Activated CD4-positive, CD25-positive, alpha-beta regulatory T cell treated with anti-CD3 and anti-CD28 coated beads, Interleukin-2, amount 50 U/mL, for 16 hours (primary cell): ENCODE measurements at places on chromosomes 2 and 18.

- no peak for DNase-seq
Observed at GRCh38 chr2:99217929-99218501, 37.0 kb downstream of the MRPL30 start.

DNA sequence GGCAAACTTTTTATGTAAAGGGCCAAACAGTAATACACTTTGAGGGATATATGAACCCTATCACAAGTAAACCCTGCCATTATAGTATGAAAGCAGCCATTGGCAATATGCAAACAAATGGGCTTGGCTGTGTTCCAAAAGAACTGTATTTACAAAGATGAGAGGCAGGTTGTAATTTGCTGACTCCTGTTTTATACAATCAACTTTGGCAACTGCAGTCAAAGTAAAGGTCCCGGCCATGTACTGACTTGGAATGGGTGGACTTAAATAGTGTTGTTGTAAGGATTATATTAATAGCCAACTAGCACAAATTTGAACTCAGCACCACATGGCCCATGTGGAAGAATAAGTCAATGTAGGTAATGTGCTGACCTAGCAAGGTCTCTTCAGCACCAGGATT, 223.4 kb downstream of the WDPCP start:
- DNase-seq, result no peak

- DNase-seq, result no peak
Observed at GRCh38 chr2:18262601-18263000, 297.9 kb downstream of the RDH14 start.

DNA sequence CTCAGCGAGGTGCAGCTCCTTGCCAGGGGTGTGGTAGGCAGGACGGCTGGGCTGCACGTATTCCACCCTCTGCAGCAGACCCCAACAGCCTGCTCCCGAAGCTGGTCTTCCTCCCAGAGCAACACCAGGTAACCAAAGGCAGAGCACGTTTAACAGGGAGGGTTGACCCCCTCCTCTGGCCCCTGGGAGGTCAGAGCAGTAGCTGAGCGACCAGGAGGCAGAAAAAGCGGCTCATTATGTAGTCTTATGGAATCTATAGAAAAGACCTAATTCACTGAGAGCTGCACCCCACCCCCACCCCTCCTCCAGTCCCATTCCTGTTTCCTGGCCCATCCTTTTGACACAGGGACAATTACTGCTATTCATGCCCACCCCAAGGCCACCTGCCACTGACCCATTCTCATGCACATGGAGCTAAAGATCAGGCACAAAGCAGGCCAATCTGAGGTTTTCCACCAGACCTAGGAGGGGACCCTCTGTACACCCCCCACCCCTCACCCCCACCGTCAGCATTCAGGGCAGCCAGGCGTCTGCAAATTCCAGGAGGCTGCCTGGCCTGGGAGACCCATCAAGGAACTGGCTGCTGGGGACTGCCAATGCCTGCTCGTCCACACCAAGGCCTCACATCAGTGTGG, 60.9 kb upstream of the FZD7 start:
- DNase-seq, result no peak

- DNase-seq, result no peak
Observed at GRCh38 chr2:189208254-189208653, 28.7 kb upstream of the COL5A2 start.

DNA sequence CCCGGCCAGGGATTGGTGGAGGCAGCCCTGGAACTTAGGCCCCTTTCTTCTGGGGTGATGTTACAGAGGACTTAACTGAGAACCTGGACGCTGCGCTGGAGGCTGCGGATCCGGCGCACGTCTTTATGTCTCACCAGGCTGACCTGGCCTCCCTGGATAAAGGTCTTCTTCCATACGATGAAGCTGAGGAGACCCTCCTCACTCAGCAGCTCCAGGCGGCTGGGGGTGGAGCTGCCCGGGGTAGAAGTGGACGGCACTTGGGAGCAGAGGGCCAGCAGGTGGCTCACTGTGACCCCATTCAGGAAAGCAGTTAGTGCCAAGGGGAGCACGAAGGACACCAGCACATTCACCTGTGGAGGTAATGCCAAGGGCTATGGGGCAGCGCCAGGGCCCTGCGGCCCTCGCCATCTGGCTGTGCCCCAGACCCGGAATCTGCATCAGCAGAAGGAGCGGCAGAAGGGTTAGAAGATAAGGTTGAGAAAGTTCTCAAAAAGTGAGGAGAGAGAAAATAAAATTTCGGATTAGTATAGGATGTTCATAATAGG, 8.0 kb downstream of the NTSR2 start:
- no peak for DNase-seq

- no peak for DNase-seq
Observed at GRCh38 chr2:12587729-12588522, 128.8 kb upstream of the TRIB2 start.

DNA sequence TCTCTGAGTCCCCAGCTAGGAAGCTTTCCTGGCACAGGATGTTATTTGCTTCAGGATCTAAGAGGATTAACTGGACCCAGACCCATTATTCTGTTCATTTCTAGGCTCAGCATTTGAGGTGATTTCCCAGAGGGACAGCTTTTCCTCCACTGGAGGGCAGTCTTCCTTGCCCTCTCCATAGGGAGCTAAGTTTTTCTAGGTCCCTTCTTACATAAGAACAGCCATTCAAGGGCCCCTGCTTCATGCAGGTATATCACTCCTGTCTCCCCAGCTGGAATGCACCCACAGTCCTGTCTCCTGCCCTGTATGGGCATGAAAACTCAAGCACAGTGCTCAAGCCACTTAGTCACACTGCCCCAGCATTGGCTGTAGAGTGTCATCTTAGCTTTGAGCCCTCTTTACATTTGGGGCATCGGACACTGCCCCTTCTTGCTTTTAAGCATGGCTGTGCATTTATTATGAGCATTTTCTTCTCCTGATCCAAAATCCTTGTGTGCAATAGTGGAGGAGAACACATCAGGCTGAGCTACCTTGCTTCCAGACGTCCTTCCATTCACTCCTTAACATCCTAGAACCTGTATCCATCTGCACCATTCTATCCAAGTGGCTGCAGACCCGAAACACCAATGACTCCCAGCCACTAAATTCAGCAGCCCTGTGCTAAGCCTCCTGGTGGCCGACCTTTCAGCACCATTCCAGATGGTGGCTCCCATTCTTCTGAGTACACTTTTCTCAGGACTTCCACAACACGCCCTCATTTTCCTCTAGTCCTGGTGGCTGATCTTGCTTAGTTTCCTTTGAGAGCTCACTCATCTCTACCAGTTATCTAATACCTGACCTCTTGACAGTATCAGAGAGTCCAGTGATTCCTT, 80.0 kb downstream of the COPS8 start:
- no peak for DNase-seq

DNA sequence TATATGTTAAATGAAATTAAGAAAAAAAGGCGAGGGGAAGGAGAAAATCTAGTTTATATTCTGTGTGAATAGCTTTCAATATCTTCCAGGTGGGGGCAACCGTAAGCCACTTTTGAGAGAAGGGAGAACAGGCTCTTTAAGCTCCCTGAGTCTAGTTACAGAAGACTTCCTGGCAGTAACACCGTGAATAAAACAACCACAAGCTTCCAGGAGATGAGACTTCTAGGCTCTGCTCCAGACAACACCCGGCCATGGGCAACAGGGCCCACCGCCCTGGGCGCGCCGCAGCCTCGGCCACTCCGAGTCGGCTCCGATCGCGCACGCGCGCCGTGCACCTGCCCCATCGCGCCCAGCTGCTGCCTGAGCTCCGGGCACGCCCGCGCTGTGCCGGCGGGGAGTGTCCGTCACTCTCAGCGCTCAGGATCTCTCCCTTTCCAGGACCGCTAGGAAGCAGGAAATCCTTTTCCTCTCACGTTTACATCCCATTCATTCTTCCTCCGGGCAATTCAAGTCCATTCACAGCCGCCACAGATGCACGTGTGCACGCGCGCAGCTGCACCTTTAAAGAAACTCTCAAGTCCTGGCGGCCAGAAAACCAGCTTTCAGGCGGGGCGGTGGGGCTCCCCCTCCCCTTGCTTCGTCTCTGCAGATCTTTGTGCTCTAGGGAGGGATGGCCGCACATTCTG, 19.4 kb upstream of the PAX3 start:
- DNase-seq, result no peak

DNA sequence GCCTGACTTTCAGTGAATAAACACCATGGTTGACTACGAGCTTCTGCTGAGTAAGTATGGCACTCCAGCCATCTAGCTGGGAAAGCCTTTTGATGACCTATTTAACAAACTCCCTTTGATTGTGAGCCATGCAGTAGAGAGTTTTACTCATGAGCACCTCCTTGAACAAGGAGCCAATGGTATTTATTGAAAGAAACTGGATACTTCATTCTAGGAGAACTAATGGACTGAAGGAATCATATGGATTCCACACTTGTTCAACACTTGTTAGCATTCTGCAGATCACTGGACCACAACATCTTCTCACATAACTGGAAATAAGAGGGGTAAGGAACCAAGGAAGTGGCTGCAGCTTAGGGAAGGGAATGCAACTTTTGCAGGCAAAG, 320.9 kb upstream of the ETAA1 start:
- no peak for DNase-seq

- no peak for DNase-seq
Observed at GRCh38 chr18:31077878-31078277, 24.3 kb downstream of the DSC2 start.

DNA sequence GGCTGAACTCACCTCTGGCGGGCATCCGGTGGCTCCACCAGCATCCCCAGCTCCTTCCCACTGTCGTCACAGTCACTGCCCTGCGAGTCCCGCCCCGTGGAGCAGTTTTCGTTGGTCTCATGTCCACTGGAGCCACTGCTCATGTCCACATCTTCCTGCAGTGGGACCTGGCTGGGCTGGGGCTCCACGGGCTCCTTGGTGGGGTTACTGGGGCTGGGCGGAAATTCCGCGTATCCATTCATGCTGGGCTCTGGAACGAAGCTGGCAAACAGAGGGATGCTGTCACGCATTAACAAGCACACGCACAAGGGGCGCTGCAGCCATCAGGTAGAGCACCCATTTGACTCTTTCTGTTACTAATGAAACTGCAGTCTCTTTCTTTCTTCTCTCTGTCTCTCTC, 10.7 kb downstream of the PER2 start:
- no peak for DNase-seq
